ENCODE measurements at places on chromosomes 3 and 15. TPM values are rescaled to one million over a fixed set of nuclear protein-coding genes. Genes with fewer than 3 reads are reported as not detected.

Gene KLF13
- 40.4 TPM for total RNA-seq

Gene MEX3B
- total RNA-seq, result 3.5 TPM

Gene LRRN1
- 1.7 TPM for total RNA-seq

Gene THRB
- 8.7 TPM for total RNA-seq

Gene ADAMTS17
- not detected for total RNA-seq

Gene CAPN3
- 2.5 TPM for total RNA-seq

Gene CLEC3B
- total RNA-seq, result 10.5 TPM

Gene CMTM7
- total RNA-seq, result 10.1 TPM

Gene LRRC58
- total RNA-seq, result 39.5 TPM

Gene KBTBD8
- 1.1 TPM for total RNA-seq

Gene XCR1
- not detected for total RNA-seq

Gene TBL1XR1
- total RNA-seq, result 73.2 TPM

Gene GOLGA6L4
- 0.08 TPM for total RNA-seq

Gene MKRN3
- total RNA-seq, result 0.65 TPM

Gene MOBP
- total RNA-seq, result not detected

Gene CD96
- total RNA-seq, result 0.09 TPM

Gene BFSP2
- total RNA-seq, result not detected

Gene RASGRF1
- total RNA-seq, result not detected

Gene CCR9
- total RNA-seq, result not detected
